ENCODE measurements at places on chromosomes 11 and 22.

- peak; percentile 90 for DNase-seq
Measured at GRCh38 chr11:35083431-35084238, 55.3 kb upstream of the CD44 start.

DNA sequence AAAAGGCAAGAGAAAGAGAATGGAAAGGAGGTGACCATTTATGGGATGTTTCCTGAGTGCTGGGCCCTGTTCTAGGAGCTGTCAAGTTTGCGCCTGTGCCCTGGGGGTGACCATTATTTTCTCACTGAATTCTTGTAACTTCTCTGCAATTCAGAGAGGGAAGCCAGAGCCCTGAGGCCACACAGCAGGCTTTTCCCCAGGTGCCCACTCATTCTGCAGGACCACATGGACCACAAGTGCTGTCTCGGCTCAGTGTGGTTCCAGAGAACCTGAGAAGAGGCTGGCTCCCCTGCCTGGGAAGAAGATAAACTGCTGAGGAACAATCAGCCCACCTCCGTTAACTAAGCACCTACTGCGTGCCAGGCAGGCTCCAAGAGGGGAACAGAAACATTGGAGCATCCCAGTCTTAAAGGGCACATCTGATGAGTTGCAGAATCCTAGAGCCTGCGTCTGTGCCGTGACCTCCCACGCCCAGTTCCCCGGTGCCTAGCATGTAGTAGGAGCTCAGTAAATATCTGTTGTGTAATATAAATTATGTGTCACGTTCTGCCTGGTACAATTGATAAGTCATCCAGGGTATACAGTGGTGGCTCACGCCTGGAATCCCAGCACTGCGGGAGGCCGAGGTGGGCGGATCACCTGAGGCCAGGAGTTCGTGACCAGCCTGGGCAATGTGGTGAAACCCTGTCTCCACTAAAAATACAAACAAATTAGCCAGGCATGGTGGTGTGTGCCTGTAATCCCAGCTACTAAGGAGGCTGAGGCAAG, 31.6 kb upstream of the CRYBB3 start:
- DNase-seq, result no peak

- peak; percentile 72 for DNase-seq
Measured at GRCh38 chr11:83648610-83649527, 362.7 kb upstream of the CCDC90B start.

DNA sequence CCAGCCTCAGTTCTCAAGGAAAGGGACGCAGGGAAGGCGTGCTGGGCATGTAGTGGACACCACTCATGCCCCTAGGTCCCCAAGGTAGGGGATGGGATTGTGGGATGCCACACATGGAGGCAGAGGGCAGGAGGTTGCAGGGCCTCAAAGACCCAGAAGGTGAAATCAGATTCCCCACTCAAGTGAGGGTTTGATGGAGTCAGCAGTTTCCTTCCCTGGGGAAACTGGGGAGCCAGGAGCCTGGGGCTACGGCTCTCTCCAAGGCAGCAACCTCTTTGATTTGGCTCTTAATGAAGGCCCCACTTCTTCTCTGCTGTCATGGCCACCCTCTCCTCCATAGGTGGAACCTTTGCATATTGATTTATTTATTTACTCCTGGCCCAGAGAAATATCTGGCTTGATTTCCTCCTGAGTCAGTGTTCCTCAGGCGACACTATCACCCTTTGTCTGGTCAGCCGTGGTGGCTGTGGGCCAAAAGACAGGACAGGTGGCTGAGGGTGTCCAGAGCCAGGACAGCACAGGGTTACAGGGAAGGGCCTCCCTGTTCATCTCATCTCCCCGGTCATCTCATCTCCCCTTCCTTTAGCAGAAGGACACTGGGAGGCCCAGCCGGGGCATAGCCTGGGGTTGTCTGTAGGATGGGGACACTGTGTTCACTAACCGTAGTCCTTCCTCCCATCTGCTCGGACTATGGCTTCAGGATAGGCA, 9.6 kb downstream of the GNAZ start:
- DNase-seq, result no peak

DNA sequence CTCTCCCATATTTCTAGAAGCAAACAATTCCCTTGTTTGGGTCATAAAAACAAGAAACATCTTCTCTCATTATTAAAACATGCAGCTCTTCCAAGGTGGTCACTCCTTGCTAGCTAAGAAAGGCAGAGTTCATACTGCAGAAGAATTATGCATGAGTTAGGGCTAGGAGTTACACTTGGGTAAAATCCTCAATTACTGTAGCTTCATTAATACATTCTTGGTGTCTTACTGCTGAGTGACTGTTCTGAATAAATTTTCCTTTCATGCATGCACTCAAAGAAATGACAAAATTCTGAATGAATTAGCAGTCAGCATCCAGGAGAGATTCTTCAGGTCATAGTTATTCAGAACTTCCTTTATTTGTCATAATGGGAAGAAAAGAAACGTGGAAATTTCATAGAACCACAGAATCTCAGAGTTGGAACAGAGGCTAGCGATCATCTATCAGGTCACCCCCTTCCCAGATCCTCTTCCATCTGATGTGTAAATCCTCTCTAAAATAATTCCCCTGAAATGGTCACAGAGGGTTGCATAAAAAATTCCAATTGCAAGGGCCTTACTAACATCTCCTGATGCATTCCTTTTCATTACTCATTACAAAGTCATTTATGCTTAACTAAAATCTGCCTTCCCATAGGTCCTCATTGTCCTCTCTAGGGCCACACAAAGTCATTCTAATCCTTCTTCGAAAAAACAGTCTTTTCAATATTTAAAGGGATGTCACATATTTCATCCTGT, 771.5 kb downstream of the DLG2 start:
- no peak for DNase-seq

DNA sequence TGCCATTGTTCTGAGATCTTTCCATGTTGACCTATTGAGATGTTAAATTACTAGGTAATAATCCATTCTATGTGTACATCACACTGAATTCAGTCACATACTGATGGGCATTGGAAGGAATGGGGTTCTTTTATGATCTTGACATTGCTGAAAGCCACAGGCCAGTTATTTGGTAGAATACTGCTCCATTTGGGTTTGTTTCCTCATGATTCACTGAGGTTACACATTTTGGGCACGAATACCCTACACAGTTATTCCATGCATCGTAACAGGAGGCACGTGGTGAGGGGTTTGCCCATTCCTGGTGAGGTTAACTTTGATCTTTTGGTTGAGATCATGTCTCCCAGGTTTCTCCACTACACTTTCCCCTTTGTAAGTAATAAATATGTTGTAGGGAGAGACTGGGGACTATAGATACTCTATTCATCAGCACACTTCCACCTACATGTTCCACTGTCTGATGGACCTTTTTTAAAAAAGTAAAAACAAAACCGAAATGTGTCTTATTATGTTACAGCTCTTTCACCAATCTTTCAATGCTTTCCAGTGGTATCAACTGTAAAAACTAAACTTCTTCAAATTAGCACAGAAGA, 12.0 kb upstream of the FOLR1 start:
- no peak for DNase-seq

- DNase-seq, result peak; percentile 24
Measured at GRCh38 chr11:103433386-103434072, 324.3 kb downstream of the DYNC2H1 start.

DNA sequence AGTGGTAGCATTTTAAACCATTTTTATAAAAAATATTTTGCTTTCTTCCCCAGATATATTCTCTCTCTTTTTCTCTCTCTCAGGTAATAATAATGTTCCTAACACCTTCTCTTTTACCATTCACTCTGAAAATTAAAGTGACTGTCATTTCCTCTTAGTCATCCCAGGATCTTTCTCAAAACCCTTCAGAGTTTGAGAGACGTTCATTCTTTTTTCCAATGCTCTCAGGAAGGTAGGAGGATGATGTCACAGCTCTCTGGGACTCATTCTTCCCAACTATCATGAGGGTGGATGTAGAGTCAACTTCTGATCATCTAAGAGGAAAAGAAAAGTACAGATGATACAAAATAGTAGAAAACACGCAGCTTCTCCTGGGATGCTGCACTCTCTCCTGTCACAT, 60.2 kb upstream of the CRTAM start:
- no peak for DNase-seq

DNA sequence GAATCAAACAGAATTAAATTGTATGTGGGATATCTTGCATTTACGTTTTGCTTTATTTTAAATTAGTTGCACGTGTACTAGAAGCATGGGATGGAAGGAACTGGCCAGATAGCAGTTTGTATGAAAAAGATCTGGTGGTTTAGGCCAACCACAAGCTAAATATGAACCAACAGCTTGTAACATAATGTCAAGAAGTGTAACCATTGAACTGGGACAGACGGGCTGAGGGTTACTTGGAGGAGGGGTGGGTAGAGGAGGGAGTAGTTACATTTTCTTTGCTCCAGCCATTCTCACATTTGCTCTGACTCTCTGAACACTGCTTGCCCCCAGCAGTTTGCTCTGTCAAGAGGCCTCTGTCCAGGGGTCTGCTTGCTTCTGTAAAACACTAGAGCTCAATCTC, 31.7 kb upstream of the CXCR5 start:
- DNase-seq, result no peak

DNA sequence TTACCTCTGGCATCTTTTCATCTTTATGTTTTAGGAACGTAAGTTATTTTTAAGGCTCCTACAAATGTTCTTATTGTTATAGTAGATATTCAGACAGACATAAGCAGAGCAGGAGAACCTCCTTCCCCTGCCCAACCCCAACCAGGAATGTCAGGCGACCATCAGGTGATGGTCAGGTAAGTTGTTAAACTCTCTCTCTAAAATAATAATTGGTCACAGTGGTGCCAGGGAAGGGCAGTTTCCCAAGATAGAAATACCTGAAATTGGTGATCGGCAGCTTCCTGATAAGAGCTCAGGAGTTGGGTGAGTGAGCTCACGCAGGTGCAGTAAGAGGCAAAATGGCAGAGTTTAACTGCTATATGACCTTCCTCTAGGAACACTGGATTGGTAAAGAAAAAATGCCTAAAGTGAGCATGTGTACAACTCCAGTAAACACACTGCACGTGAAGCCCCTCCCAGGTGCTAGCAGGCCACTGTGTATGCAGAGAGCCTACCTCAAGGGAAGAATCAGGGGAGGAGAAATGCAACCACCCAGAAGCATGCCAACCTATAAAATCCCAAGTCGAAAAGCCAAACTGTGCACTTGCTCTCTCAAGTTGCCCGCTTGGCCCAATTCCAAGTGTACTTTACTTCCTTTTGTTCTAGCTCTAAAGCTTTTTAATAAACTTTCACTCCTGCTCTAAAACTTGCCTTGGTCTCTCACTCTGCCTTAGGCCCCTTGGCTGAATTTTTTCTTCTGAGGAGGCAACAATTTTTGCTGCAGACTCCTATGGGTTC, 273.9 kb downstream of the SBF2 start:
- DNase-seq, result no peak

DNA sequence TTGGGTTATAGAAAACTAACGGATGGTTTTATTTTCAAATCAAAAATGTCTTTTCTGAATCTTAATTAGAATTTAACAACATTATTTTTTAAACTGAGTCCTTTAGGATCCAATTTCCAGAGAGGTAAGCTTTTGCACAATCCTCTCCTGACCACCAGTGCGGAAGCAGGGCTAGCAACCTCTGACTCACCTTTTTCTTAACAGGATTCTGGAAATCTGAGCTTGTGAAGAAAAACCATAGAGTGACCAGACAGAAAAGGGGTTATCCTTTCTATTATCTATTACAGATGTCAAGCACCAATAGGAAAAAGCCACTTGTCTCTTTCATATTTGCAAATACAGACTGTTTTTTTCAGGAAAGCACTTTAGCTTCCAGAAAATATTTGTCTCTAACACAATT, 25.3 kb downstream of the ALG9 start:
- no peak for DNase-seq

DNA sequence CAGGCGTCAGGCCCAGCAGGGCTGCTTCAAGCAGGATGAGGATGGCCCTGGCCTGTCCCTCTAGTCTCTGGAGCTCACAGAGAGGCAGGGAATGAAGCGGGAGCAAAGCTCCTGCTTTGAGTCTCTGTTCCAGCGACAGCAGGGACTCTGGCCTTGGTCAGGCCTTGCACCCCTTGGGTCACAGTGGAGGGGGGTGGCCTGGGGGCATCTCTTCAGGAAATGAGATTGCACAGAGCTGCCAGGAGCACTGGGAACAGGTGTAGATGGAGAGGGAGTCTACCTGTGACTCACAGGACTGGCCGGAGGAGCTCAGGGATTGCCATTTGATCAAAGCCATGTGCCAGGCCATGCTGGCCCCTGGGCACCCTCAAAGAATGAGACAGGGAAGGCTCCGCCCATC, 1.6 kb downstream of the ANO1 start:
- no peak for DNase-seq

- DNase-seq, result no peak
Measured at GRCh38 chr22:40218723-40219294, 41.1 kb downstream of the TNRC6B start.

GRCh38 chr22:30017375-30018223, 62.7 kb upstream of the HORMAD2 start:
- no peak for DNase-seq

DNA sequence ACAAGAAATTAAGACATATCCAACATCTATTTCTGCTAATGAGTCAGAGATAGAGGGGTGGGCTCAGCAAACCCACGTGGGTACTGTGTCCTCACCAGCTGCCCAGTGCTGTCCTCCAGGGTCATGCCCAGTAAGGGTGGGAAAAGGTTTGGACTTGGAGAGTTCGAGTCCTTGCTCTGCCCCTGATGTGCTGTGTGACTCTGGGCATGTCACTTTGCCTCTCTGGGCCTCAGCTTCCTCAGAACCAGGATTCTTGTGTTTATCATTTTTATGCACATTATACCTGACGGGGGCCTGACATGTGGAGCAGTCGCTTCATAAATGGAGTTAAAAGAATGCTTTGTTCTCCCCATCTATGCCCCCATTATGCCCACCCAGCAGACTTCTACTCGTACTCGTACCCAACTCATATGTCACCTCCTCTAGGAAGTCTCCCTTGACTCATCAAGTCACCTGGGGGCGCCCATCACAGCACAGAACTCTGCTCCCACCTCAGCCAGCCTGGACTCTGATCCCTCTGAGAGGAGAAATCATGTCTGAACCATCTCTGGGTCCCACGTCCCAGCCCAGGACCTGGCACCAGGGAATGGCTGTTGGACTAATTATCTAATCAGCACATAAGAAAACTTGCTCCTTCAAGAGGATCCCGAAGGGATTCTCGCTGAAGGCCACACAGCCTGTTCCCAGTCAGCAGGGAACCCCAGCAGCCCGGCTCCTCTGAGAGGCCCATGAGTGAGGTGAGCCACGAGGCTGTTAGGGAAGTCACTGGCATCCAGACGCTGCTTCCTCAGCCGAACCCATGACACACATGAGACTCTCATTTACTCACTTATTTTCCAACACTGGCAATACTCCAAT, 38.7 kb upstream of the TSKU start:
- no peak for DNase-seq
